Jurkat, Clone E6-1 (cell line): ENCODE measurements at places on chromosomes 12 and 14.

- DNase-seq: no peak
Measured at GRCh38 chr12:91773749-91774429, 371.8 kb downstream of the BTG1 start.

- DNase-seq: no peak
Measured at GRCh38 chr12:47383942-47384341, 304.2 kb upstream of the AMIGO2 start.

DNA sequence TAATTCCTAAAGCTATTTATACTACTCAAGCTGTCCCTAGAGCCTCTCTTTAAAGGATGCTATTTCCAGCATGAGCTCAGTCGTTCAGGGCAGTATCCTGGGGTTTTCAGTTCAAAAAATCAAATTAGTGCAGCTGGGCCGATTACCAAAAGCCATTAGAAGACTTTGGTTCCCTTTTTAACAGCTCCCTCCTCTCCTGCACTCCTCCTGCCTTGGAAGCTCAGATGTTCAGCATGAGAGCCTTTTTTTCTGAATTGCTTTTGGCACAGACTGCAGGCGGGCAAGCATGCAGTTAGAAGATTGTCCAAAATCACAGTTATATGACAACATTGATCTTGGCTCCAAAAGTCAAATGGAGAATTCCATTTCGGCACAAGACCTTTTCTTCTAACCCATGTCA is 179.6 kb downstream of the SLC35F4 start:
- DNase-seq: no peak

GRCh38 chr12:83005534-83006197 is 319.0 kb downstream of the TMTC2 start:
- DNase-seq: no peak

DNA sequence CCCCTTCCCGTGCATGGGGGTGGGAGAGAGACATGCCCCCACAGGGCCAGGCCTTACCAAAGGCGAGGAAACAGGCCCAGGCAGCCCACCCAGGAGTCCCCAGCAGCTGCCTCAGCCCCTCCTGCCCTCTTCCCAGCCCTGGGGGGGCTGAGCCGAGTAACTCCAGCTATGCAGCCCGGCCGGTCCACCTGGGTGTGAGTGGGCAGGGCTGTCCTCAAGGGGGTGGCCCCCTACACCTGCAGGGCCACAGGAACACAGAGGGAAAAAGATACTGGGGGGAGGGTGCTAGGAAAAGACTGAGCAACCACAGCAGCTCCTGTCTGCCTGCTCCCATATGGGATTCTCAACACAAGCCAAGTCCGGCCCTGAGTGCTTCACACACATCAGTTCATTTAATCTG is 7.6 kb downstream of the FIGNL2 start:
- DNase-seq: no peak

- DNase-seq: no peak
Measured at GRCh38 chr14:79668951-79669350, 542.4 kb downstream of the DIO2 start.

DNA sequence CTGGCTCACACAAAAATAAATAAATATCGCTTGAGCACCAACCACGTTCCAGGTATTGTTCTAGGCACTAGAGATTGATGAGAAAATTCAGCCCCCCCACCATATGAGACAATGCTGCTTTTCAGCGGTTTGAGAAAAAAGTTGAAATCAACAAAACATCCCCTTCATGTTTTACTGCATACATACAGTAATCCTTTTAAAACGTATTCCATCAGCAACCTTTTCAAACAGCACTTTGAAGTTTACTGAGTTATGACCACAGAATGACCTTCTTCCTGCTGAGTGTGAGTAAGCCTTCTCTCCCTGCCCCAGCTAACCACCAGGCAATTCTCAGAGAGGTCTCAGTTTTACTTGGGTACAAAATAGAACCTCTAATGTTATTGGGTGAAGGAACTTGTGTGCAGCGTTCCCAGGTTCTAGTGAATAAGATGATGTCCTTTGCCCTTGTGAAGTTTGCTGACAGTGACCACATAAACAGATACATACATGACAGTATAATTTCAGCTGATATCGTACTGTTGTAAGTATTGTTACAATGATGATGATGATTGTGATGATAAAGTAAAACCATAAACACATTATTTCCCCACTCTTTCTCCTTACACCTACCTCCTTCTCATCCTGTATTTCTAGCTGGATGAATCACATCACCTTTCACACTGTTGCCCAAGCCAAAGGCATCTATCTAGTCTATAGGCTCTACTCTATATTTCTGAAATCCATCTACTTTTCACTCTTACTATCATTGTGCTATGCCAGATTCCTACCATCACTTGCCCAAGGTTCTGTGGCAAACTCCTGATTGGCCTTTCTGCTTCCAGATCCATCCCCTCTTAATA is 124.4 kb upstream of the KRR1 start:
- DNase-seq: no peak

DNA sequence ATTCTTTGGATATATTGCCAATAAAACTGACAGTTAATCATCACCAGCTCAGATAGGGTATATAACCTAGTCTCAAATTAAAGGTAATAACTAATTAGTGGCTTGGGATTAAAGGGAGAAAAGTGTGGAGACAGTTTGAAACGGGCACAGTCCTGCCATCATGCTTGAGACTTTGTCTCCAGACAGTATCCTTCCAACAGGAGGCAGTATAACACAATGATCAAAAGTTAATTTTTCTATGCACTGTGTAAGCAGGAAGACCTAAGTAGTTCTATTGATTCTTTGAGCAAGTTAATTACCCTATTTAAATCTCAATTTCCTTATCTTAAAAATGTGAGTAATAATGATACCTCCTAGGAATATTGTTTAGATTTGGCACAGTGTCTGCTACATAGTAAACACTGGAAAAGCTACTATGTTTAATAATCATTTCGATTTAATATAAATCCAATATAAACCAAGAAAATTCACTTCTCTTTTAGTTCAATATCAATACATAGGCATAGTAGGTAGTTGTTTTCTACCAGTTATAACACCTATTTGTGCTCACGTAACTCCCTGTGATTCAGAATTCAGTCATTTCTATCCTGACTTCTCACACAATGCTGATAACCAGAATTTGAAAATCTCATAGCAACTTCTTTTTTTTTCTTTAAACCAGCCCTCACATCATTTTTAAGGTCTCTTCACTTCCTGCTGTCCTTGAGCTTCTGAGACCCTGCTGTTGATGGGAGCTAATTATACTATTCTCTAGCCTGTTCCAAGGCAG is 53.7 kb downstream of the GALNT4 start:
- peak; percentile 40 for DNase-seq

DNA sequence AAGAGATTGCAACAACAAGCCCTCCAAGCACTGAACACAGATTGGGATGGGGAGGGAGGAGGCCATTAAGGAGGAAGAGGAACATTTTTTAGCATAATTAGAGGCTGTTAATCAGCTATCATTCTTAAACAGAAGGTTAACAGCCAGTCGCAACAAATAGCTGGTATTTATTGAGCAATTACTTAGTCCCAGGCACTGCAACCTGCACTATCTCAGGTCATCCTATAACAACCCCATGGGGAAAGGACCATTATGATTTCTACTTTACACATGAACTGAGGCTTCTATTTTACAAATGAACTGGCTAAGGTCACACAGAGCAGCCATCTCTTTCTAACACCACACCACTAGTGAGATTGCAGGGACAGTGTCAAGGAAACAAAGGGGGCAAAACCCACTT is 10.4 kb downstream of the RAB35 start:
- DNase-seq: no peak

- DNase-seq: no peak
Measured at GRCh38 chr14:31971612-31972011, 105.5 kb upstream of the ARHGAP5 start.

GRCh38 chr12:50400104-50400637 is 514 bp upstream of the LARP4 start:
- peak; percentile 6 for DNase-seq

- DNase-seq: no peak
Measured at GRCh38 chr14:55928276-55928675, 189.9 kb upstream of the PELI2 start.

DNA sequence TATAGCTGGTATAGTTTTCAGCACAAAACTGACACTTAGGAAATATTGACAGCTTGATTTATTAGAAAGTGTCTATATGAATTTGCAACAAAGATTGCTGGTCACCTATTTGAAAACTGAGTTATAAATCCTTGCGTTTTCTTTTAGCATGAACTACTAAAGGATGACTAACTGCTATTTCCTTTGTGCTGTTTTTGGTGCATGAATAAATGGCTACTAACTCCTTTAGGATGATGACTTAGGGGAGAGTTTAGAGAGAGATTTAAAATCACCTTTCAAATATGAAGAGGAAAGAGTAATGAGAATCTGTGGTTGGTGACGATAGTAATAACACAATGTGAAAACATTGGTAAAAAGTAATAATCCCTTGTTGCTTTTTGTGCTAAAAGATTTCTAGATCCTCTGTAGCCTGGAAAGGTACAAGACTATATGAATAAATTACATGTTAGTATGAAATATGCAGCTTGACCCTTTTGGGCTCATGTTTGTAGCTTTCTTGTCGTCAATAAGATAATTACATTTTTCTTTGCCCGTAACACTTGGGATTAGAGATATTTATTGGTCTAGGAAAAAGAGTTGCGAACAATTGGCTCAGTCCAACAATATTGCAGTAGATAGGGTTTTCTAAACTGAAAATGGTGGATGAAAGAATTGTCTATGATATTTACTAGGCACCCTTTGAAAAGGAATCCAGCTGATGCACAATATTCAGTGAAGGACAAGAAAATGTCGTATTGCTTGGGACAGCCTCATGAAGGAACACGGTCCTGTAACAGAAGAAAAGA is 453.0 kb downstream of the ADAMTS20 start:
- no peak for DNase-seq

- no peak for DNase-seq
Measured at GRCh38 chr12:103994235-103994634, 28.6 kb downstream of the TDG start.

GRCh38 chr12:27576667-27577347 is 52.8 kb downstream of the PPFIBP1 start:
- no peak for DNase-seq

DNA sequence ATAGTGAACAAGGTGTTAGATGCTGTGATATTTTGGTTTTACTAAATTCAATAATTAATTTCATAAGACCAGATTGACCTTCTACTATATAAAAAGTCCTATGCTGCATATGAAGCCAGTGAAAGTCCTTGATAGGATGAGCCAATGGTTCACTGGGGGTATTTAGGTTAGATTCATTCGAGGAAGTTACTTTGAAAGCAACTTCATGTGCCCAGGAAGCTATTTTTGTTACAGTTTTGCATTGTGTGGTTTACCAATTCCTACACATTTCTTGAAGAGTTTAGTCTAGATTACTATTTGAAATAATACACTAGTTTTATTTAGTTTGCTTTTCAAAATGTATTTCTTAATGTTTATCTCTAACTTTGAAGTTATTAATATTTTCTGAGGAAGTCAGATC is 58.5 kb upstream of the RMST start:
- no peak for DNase-seq

- DNase-seq: no peak
Measured at GRCh38 chr14:68451696-68452373, 341.0 kb downstream of the ZFP36L1 start.

GRCh38 chr12:27185234-27186021 is 58.7 kb upstream of the STK38L start:
- peak; percentile 91 for DNase-seq

- DNase-seq: no peak
Measured at GRCh38 chr12:12428047-12428446, 71.2 kb downstream of the BORCS5 start.

- no peak for DNase-seq
Measured at GRCh38 chr12:1880876-1881275, 37.6 kb downstream of the CACNA2D4 start.

DNA sequence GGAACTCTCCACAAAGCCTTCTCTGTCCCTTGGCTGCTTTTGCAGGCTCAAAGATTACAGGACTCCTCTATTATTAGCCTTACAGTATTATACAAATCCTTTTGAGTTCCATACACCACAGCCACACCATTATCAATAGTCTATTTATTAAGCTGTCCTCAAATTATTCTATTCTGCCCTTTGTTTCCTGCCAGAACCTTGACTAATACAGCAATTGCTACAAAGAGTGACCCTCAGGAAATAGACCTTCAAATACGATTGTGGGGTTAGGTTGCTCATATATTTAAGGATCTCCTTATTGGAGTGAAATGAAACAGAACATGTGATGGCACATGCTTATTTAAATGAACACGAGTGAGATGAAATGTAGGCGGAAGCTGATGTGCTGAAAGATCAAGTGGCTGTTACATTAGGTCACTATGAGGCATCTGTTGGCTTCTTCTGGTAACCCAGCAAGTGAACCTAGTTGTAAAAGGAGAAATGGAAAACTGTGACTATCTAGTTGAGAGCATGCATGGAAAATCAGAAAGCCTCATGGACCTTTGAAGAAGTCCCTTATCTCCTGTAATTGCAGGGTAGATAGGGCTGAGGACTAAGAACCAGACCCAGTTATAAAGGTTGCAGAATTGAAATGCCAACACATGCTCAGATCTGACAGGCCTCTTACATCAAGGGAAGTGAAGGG is 75.5 kb downstream of the AVPR1A start:
- DNase-seq: no peak

GRCh38 chr14:52998376-52999015 is 47.6 kb upstream of the FERMT2 start:
- DNase-seq: no peak

- no peak for DNase-seq
Measured at GRCh38 chr14:21063479-21063878, 5.9 kb downstream of the RNASE8 start.

GRCh38 chr12:33437598-33437997 is 2.0 kb downstream of the SYT10 start:
- DNase-seq: no peak

DNA sequence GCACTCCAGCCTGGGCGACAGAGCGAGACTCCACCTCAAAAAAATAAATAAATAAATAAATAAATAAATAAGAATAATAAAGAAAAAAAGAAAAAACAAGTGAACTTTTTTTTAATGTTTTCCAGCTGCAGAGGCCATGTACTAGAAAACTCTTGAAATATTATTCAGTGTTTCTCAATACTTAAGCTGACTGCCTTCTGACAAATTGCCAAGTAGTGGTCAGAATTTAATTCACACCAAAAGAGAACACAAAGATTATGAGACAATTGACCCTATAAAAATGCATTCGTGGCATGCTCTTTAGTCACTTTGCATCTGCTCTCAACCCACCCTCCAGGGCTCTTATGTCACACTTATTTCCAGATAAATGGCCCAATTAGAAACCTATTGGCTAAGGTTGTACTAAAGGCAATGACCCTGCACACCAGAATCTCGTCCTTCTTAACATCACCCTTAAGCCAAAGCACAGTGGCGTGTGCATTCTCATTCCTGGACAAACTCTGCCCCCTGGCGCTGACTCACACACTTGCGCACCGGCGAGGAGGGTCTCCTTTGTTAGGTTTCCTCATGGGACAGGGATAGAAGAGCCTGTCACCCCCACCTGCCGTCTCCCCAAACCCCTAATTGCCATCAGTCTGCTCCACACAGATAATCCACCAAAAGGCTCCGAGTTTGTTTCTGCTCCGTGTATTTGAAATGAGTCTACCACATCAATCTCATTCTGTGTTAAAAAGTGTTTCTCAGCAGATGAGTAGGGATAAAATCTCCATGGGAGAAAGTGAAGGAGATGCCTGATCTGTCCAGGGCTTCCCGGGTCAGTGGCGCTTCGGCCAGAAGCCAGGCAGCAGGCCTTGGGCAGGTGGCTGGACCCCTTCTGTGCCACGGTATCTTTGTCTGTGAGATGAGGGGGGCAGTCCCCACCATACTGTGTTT is 73.1 kb upstream of the CEP83 start:
- DNase-seq: peak; percentile 50
